ENCODE measurements at places on chromosomes 5 and 9. TPM values are rescaled to one million over a fixed set of nuclear protein-coding genes. Genes with fewer than 3 reads are reported as not detected.

OMD gene
- not detected for total RNA-seq

IL33 gene
- not detected for total RNA-seq

OR13D1 gene
- total RNA-seq, result not detected

SLC36A2 gene
- not detected for total RNA-seq

MSX2 gene
- 11.7 TPM for total RNA-seq

IFNK gene
- total RNA-seq, result not detected

GABRP gene
- total RNA-seq, result not detected

SHOC1 gene
- total RNA-seq, result not detected

- no peak for DNase-seq
Observed at GRCh38 chr5:109478830-109479229, 69.1 kb upstream of the PJA2 start.

DNA sequence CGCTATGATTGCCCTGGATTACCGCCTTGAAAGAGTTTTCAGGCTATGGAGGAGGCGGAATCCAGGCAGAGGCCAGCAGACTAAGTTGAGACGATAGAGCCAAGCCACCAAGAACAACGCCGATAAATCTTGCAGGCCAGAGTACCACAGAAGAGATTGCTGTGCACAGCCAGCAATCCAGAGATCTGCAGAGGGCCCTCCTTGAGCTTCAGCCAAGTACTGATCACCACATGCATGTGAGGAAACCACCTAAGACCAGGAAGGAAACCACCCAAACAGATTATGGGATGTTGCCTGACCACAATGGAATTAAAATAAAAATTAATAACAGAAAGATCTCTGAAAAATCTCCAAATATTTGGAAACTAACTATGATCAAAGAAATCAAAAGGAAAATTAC is 74.9 kb downstream of the GCNT4 start:
- DNase-seq, result no peak

GRCh38 chr9:87310827-87311523 is 186.7 kb upstream of the DAPK1 start:
- DNase-seq, result no peak

DNA sequence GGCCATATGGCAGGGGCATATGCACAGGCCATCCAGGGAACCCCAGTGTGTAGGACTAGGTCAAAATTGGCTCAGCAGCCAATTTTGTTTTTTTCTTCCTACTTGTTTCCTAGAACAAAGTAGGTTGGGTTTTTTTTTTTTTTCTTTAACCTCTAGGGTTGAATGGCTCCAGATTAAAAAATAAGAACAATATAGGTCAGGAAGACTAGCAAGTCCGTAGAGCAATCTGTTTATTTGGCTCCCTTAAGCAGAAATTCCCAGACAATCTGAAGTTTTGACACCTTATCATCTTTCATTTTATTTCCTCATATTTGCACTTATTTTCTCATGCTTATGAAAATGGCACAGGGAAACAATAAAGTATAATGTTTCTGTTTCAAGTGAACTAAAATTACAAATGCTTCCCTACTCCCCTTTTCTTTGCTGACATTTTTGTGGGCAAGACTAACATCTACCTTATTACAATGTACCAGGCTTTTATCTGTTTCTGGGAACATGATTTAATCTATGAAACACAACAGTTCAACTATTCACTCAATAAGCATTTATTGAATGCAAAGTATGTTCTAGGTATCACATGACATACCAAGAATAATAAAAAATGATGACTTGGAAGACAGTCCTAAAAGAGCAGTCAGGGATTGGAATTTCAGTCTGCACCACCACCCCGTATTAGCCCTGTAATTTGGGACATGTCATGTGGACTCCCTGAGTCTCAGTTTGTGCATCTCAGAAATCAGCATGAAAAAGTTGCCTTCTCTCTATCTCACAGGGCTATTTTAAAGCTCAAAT is 30.5 kb downstream of the TLR4 start:
- no peak for DNase-seq

- no peak for DNase-seq
Observed at GRCh38 chr5:159680095-159680494, 236.2 kb upstream of the ADRA1B start.

DNA sequence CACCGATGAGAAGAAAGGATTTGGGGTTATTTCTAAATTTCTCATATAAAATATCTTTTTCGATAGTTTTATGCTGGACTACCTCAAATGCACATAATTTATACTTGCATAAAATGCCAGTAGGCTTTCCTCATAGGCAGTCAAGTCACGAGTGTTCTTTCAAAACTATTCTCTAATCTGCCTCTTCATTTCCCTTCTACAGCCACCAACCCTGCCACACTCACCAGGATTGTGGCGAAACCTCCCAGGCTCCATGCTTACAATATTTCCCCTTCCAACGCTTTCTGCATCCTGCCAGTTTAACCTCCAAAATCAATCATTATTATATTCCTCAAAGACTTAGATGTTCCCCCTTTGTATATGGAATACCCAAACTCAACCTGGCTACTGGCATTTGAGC is 65.4 kb downstream of the FRMD3 start:
- DNase-seq, result no peak

Measured in NCI-H460 (cell line).